IPS-NIHi11 (cell line): ENCODE measurements at places on chromosomes 11 and 22.

GRCh38 chr11:93659841-93660240 lies 1.6 kb upstream of the CEP295 start:
- DNase-seq: no peak

GRCh38 chr11:126754591-126755426 lies 245.8 kb downstream of the KIRREL3 start:
- no peak for DNase-seq

- DNase-seq: no peak
Observed at GRCh38 chr11:36222831-36223635, 66.2 kb downstream of the COMMD9 start.

DNA sequence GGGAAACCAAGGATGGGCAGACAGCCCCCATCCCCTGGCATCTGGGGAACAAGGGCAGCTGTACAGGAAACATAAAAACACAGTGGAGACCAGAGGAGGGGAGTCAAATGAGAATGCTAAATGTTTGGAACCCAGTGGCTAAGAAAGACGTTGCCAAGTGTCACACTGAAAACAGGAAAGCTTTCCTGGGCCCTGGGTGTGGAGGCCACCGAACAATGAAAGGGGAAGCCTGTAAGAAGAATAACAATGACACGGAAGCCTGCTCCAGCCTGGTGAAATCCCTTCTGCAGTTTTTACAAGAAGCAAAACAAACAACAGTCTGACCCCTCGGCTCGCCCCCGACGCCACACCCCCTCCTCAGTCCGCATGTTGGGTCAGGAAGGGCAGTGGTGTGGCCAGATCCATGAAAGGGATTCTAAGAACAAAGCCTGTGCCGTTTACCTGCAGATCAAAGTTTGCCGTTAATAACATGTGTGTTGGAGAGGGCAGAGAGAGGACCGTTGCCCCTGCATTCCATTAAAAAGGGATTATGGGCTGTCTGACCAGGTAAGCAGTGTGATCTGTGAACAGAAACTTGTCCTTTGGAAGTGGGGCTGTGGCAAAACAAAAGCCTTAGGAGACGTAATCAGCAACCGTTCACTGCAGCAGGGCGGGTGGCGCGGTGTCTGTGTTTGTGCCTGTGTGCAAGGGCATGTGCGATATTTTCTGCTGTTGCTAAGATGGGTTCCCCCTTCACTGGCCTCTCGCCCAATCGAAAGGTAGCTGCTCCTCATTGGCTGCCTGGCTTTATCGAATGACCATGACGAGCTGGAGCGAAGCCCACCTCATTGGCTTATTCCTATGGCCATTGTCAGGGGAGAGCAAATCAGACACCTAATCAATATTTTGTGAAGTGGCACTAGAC lies 113.7 kb upstream of the BLID start:
- DNase-seq: peak; percentile 63

- no peak for DNase-seq
Observed at GRCh38 chr11:33060271-33060670, 20.9 kb downstream of the TCP11L1 start.

DNA sequence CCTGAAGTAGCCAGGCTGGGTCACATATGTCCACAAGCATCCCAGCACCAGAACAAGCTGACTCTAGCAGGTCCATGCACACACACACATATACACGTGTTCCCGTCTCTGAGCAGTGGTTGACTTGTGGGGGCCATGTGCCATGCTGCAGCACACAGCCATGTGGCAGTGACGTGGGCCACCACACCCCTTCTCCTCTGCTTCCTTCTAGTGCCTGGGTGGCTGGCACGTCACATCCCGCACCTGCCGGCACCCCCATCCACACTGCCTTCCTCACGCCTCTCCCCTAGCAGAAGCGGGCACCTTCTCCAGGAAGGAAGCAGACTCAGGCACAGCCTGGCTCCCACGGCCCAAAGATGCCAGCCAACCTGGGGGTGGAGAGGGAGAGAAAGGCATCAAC lies 9.5 kb downstream of the SYT7 start:
- no peak for DNase-seq
